IMR-90 (cell line): ENCODE measurements at places on chromosomes 7 and 10. TPM values are rescaled to one million over a fixed set of nuclear protein-coding genes. Genes with fewer than 3 reads are reported as not detected.

GRCh38 chr7:92527300-92528187 lies 776 bp downstream of the PEX1 start:
- peaks cover 2% of the 10 kb centered on the region; the same call in 1 of the 2 replicates for H3K4me1 ChIP-seq
- no peaks in the 10 kb centered on the region for H3K27me3 ChIP-seq
- H3K36me3 ChIP-seq = 0 out of 2 replicates have a peak, but pooled peaks cover 2% of the 10 kb centered on the region

The PIK3CG gene
- total RNA-seq = under 0.01 TPM in 2 replicates

GRCh38 chr7:30463405-30464145 lies 15.0 kb downstream of the NOD1 start:
- H3K36me3 ChIP-seq = no peaks in the 10 kb centered on the region
- DNase-seq = no peak
- H3K4me1 ChIP-seq = peaks cover 28% of the 10 kb centered on the region
- no peak overlapping the region for H3K4me3 ChIP-seq

DNA sequence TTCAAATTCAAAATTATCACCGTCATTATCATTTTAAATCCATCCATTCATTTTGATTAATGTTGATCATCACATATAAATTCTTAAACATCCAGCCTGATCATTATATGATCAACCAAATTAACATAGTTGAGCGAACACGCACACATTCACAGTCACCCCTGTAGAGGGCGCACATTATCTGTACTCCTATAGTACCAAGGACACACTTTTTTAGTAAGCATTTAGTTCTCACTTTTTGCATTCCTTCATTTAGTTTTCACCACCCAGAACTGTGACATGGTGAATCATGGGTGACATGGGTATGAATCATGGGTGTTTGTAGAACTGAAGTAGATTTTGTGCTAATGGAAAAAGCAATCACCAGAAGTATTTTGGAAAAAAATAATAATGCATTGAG lies 26.0 kb upstream of the ZNF735 start:
- no peaks in the 10 kb centered on the region for H3K4me1 ChIP-seq
- no peak for DNase-seq
- H3K27ac ChIP-seq = no peak overlapping the region
- H3K27me3 ChIP-seq = no peaks in the 10 kb centered on the region
- H3K36me3 ChIP-seq = no peaks in the 10 kb centered on the region

DNA sequence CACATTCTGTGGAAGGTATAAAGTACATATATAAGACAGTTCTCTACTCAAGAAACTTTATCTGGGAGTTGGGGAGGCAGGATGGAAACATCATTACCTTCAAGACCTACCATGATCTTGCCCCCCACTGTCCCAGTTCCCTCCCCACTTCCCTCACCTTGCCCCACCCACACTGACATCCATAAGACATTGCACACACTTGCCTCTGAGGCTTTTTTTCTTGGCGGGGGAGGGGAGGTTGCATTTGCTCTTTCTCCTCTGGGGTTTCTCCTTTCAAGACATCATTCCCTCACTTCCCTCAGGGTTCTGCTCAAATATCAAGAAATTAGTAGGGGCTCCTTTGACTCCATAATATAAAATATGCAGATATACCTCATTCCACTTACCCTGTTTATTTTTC lies 276.0 kb downstream of the ARL4A start:
- H3K36me3 ChIP-seq = no peaks in the 10 kb centered on the region
- DNase-seq = no peak
- no peak overlapping the region for H3K4me3 ChIP-seq
- H3K27me3 ChIP-seq = no peaks in the 10 kb centered on the region
- H3K27ac ChIP-seq = no peak overlapping the region

The AGMO gene
- total RNA-seq = not detected in 2 replicates

The EXOSC1 gene
- 47.2 and 51.6 TPM in 2 replicates for total RNA-seq

- H3K27ac ChIP-seq = no peak overlapping the region
- peak; percentile 66 for DNase-seq
- H3K4me1 ChIP-seq = no peaks in the 10 kb centered on the region
Observed at GRCh38 chr10:77087366-77087765, 550.2 kb downstream of the KCNMA1 start.

GRCh38 chr10:51344371-51344770 lies 270.1 kb downstream of the PRKG1 start:
- H3K4me1 ChIP-seq = no peaks in the 10 kb centered on the region
- H3K27me3 ChIP-seq = no peaks in the 10 kb centered on the region
- DNase-seq = peak; percentile 16
- no peak overlapping the region for H3K27ac ChIP-seq

GRCh38 chr7:72057796-72058195 lies 354.3 kb downstream of the CALN1 start:
- DNase-seq = no peak
- no peaks in the 10 kb centered on the region for H3K27me3 ChIP-seq
- no peaks in the 10 kb centered on the region for H3K36me3 ChIP-seq

The PHF14 gene
- 17.2 and 24.4 TPM in 2 replicates for total RNA-seq

- H3K4me3 ChIP-seq = no peak overlapping the region
- peaks cover 13% of the 10 kb centered on the region; the same call in 1 of the 2 replicates for H3K4me1 ChIP-seq
- H3K27ac ChIP-seq = no peak overlapping the region
- H3K27me3 ChIP-seq = no peaks in the 10 kb centered on the region; the same call in 1 of the 2 replicates
Observed at GRCh38 chr7:137848095-137848494, 1.3 kb upstream of the DGKI start.

- H3K4me1 ChIP-seq = peaks cover 12% of the 10 kb centered on the region
- no peak overlapping the region for H3K4me3 ChIP-seq
- DNase-seq = no peak
- H3K27ac ChIP-seq = no peak overlapping the region
Observed at GRCh38 chr7:101859411-101860106, 42.1 kb downstream of the CUX1 start.

- DNase-seq = no peak
- H3K4me3 ChIP-seq = no peak overlapping the region
- no peaks in the 10 kb centered on the region for H3K4me1 ChIP-seq
- H3K27me3 ChIP-seq = no peaks in the 10 kb centered on the region
- H3K27ac ChIP-seq = no peak overlapping the region
- no peaks in the 10 kb centered on the region for H3K36me3 ChIP-seq
Observed at GRCh38 chr10:19892677-19893076, 76.4 kb downstream of the PLXDC2 start.

The SPACDR gene
- total RNA-seq = 0.54 and 1.1 TPM in 2 replicates

The PPP1R3A gene
- not detected in 2 replicates for total RNA-seq

DNA sequence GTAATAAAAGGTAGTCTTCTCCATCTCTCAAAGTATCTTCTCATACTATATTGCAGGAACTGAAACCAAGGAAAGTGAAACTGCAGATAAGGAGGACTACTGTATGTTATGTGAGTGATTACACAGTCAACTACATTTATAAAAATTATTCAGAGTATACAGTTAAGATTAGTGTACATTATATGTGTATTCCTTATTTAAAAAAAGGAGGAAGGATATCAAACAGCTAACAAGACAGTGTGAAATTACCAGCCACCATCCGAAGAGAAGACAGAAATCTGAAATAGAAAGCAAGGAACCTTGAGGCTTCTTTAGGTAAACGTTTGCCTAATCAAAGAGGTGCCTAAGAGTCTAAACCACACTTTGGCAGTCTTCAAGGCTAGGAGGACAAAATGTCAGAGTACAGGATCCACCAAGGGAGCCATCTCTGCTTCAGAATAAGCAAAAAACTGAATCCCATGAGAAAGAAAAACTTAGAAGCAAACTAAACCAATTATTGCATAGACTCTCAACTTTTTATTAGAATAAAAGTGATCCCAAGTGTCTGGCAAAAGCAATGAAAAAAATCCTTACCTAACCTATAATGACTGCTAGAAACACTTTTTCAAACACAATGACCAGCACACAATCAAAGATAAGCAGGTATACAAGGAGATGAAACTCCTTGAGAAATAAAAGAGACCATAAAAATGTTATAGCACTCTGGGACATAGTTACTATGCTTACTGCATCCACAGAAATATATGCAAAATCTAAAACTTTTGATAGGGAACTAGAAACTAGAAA lies 6.4 kb downstream of the USP6NL start:
- no peak overlapping the region for H3K4me3 ChIP-seq
- no peaks in the 10 kb centered on the region for H3K36me3 ChIP-seq
- no peak for DNase-seq
- H3K27ac ChIP-seq = no peak overlapping the region
- H3K27me3 ChIP-seq = no peaks in the 10 kb centered on the region
- H3K4me1 ChIP-seq = peaks cover 7% of the 10 kb centered on the region

The MOSPD3 gene
- total RNA-seq = 2.2 and 2.3 TPM in 2 replicates

The GIMAP7 gene
- not detected in 2 replicates for total RNA-seq

The DIP2C gene
- 8.6 and 9.2 TPM in 2 replicates for total RNA-seq

The ITGB8 gene
- total RNA-seq = 10.2 and 10.8 TPM in 2 replicates

The ELFN1 gene
- total RNA-seq = 1.6 and 2.2 TPM in 2 replicates

DNA sequence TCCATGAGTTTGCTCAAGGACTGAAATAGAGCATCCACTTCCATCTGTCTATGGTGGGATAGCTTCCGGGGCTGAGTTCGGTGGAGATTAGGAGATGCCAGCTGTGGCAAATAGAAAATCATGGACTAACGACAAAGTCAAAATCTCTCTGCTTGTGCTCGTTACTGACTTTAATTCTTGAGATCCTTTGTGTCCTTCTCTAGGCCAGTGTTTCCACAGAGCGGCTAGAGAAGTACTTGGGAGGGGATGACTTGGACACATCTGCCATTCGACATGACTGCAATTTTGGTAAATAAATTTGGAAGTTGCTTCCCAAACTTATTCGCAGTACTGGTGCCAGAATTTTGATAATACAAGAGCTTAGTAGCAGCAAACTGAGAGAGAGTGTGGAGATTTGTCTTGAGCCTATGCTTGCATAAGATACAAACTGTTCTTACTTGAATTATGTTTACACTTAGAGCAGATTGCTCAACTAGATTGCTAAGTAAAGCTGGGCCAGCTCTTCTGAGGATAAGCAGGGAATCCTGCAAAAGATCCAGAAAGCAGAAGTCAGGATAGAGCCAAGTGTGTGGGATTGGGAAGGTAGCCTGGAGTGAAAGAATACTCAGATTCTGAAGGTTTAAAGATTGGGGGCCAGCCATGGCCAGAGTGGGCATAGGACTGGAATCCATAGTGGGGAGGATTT lies 27.6 kb downstream of the ABCC2 start:
- no peaks in the 10 kb centered on the region for H3K36me3 ChIP-seq
- no peaks in the 10 kb centered on the region for H3K27me3 ChIP-seq
- peak; percentile 60 for DNase-seq
- H3K4me3 ChIP-seq = no peak overlapping the region
- peak overlapping the region; percentile 49; the same call in 1 of the 2 replicates for H3K27ac ChIP-seq

GRCh38 chr7:155969192-155969929 lies 157.1 kb upstream of the SHH start:
- DNase-seq = no peak
- H3K27me3 ChIP-seq = no peaks in the 10 kb centered on the region
- no peaks in the 10 kb centered on the region for H3K36me3 ChIP-seq

The KLLN gene
- 0.36 and 0.56 TPM in 2 replicates for total RNA-seq

DNA sequence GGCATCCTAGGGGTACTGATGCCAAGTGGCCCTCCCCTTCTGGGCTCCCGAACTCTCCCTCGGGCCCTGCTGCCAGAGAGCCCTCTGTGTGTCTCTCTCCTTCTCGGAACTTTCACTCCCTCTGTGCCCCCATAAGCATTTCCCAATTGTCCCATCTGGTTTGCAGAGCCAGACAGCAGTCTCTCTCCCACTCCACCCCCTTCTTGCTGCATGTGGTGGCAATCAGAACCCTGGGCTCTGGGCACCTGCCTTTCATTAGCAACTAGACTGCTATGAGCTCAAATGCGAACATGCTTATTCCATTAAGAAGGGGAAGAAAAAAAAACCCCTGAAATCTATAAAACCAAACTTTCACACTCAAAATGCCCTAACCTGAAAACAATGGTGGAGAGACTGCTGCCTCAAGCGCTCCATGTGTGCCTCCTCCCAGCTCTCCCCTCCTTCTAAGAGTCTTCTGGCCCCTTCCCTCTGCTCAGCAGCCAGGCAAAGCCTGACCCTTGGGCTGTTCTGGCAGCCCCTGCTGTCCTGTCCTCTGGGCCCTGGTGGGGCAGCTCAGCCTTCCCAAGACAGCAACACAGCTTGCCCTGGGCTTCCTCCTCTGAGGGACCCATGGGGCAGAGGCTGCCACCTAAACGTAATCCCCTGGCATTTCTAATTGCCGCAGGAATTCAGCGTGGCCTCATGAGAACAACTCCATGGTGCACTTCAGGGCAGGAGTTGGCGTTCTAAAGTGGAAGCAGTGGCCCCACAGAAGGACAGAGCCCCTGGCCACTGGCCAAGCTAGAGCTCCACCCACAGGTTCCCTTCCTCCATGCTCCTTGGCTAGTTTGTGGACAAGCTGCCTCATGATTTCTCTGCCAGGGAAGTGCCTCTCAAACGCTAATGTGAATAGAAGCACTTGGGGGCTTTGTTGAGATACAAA lies 415.4 kb downstream of the PLXNA4 start:
- H3K27me3 ChIP-seq = no peaks in the 10 kb centered on the region; the same call in 1 of the 2 replicates
- DNase-seq = no peak

DNA sequence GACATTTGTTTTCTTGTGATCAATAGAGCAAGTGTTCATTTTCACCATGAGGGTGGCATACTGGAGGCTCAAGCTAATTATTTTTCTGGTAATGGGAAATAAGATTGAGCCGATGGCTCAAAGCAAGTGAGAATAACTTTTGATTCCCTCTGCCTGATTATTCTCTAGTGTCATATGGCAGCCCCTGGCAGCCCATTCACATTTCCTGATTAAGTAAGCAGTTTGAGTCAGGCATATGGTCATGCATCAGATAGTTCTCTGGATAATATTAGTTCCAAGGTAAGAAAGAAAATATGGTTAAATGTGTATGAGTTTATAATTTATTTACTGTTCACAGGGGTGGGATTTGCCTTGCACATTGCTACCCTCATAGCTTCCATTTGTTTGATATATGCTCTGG lies 109.2 kb downstream of the DYNC1I1 start:
- DNase-seq = no peak
- H3K36me3 ChIP-seq = no peaks in the 10 kb centered on the region
- H3K4me1 ChIP-seq = no peaks in the 10 kb centered on the region
- H3K4me3 ChIP-seq = no peak overlapping the region
- H3K27me3 ChIP-seq = no peaks in the 10 kb centered on the region
- H3K27ac ChIP-seq = no peak overlapping the region

- H3K4me1 ChIP-seq = peaks cover 17% of the 10 kb centered on the region
- no peaks in the 10 kb centered on the region for H3K27me3 ChIP-seq
- no peak overlapping the region for H3K27ac ChIP-seq
- DNase-seq = peak; percentile 35
- H3K4me3 ChIP-seq = no peak overlapping the region
Observed at GRCh38 chr10:60821656-60822055, 43.4 kb downstream of the CDK1 start.
